ENCODE measurements at places on chromosomes 5 and 9.

DNA sequence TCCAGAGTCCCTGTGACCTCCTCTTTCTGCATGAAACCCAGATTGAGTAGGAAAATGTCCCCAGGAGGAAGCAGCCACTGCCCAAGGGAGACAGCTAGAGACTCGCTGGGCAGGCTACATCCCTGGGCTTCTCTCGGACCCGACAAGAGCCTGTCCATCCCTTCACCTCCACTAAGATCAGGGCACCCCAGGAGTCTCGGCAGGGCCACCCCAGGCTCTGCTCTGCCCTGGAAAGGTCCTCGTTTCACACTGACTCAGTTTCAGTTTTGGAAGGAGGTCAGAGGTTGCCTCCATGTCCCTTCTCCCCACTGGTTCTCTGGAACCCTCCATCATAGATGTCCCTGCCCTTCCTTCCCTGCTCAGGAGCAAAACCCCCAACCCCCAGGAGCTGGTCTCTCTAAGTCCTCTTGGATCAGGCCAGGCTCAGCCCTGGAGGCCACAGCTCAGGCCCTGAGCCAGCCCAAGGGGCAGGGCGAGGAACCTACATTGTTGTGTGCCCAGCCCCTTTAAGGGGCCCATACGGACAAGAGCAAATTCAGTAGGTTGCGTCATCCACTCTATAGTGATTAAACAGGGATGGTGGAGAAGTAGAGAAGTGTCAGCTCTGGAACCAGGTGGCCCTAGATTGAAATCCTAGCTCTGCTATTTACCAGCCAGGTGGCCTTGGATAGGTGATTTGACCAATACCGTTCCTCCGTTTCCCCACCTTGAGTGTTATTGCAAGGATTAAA, 37.4 kb downstream of the C9orf50 start:
- no peak for DNase-seq

GRCh38 chr5:179205277-179205676, 140.0 kb downstream of the ADAMTS2 start:
- DNase-seq: no peak

DNA sequence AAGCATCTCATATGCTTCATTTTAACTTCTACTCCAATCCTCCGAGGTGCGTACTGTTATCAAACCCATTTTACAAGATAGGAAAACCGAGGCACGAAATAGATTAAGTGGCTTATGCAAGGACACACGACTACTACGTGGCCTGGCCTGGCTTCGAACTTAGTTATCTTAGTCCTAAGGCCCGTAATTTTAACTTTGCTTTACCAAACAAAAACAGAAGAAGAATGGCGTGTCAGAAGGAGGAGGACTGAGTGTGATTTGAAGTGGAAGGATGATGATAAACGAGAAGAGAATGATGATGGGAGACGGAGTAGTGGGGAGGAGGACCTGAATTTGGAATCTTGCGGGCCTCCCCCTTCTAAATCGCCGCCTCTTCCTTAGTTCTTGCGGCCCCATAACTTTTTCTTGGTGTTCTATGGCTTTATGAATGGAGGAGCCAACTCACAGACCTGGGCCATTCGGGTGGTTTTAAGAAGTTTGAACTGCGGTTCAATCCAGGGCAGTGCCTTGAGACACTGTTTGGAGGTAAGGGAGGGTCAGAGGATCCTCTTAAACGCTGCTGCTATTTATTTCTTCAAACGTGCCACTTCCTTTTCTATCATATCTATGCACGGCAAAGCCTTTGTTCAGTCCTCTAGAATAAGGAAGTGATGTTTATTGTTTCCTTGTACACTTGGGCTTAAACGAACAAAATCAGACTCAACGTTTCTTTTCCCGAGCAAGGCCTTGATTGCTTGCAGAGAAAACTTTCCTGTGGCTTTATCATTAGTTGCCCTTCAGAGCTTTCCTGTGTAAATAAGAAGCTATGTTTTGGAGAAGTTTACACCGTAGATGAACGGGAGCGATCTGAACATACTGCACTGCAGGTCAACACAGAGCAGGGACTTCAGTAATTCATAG, 795 bp downstream of the CNOT8 start:
- no peak for DNase-seq

DNA sequence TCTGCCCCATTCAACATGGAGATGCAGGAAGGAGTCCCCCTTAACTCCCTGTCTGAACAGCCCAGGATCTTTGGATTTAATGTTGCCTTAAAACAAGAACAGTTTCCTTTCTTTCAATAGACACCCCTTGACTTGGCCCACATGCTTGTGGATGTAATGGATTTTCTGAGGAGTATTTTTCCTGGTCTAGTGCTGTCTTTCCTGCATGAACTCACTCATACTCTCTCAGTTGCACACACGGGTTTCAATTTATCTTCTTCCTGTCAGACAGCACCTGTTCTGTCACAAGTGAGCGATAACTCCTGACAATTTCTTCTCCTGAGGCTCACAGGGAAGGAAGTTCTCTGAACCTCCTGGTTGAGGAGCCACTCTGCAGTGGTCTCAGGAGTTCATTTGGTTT, 85.1 kb downstream of the ACER2 start:
- DNase-seq: no peak

DNA sequence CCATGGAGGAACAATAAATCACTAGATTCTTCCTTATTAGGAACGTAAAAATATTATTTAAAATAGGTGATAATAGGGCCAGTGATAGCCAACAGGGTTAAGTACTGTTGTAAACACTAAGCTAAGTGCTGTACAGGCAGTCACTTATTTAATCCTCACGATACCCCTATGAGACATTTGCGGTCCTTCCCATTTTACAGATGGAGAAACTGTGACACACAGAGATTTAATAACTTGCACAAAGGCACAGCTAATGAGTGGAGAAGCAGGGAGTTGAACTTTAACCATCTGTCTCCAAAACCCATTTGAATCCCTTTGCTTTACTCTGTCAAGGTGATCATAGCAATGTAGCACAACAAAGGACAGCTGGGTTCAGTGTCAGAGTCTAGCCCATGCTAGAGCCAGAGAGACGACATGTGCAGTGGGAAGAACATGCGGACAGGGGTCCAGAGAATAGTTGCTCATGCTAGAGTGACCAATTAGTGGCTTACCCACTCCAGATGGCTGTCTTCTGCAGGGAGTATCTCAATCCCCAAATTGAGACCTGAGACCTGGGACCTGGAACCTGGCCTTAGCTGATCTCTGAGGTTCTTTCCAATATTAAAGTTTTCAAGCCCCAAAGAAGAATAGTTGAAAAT, 28.9 kb downstream of the STXBP1 start:
- no peak for DNase-seq

DNA sequence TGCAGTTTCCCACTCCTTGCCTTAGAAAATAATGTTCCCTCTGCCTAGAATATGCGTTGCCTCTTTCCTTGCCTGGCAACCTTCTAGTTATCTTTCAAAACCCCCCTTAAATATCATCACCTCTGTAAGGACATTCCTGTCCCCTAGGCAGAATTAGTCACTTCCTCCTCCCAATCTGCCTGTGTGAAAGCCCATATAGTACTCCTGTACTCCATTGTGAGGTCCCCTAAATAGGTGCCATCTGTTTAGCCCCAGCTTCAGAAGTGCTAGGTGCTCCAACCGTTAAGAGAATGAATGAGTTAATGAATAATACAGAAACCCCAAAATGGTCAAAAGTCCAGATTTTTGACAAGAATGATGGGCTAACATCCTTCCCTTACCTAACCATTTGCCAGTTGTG, 181.4 kb downstream of the GDNF start:
- DNase-seq: no peak

GRCh38 chr5:80916676-80917075, 43.5 kb upstream of the RASGRF2 start:
- no peak for DNase-seq

- DNase-seq: no peak
Observed at GRCh38 chr5:87027570-87027969, 240.1 kb upstream of the RASA1 start.

GRCh38 chr5:158699298-158699880, 400.3 kb downstream of the EBF1 start:
- DNase-seq: no peak

DNA sequence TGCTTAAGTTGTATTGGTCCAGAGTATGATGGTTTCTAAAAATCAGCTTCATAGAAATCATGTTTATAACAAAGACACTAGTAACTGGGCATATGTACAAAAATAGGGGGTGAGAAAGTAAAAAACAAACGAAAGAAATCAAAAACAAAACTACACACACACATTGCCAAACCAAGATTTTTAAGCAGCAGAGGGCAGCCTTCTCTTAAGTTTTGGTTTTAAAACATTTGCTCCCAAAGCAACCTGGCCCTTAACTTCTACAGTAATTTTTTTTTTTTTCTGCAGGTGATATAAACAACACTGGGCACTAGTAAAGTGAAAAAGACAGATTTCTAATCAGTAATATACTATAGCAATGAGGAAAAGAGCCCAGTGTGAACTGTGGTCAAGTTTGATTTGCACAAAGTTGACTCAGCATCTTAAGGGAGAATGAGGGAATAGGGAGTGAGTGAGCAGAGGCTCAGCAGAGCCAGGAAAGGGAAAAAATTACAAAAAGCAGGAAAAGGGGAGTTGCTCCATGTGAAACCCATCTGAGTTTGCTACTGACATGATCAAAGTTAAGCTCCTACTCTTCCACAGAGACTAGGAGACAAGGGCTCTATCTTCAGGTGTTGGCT, 13.4 kb upstream of the GAPT start:
- no peak for DNase-seq

DNA sequence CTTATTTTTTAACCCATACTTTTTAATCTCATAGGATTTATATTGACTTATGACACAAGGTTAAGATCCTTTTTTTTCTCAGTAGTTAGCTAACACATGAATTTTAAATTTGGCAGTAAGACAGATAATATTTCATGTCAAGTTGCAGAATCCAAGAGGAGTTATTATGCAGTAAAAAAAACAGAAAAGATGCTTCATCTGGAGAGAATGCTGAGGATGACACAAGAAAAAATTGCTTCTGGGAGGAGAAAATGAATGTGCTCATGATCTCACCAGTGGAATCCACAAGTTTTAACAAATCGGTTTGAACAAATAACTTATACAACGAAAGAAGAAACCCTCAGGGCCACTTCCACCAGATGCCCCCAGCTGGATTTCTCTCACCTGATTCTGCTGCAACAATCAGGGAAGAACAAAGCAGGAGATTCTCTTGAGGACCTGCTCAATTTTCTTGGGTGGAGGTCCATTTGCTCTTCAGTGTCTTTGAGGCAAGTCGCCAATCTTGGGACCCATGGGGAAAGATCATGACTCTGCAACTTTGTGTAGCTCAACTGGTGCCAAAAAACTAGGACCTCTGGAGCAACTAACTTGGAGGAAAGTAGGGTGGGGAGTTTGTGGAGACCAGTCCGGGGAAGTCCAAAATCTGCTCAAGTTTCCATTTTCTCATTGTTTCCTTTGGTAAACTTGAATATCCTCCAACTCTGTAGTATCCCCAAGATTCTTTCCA, 50.5 kb upstream of the TNFSF15 start:
- no peak for DNase-seq

GRCh38 chr5:53392073-53392472, 88.4 kb upstream of the FST start:
- no peak for DNase-seq

DNA sequence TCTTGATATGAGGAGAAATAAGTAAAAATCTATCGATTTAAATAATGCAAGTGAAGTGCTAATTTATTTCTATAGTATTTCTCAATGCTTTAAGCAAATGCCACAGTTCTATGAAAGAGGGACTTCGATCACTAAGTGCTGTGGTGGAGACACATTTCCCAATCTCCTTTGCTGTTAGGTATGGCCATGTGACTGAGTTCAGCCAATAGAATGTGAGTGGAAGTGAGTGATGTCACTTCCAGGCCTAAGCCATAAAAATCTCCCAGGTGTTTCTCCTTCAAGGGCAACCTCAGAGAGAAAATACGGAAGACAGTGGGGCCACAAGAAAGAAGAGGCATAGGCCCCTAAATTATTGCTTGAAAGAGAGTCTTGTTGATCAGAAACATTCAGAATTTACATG, 100.3 kb upstream of the ANKH start:
- DNase-seq: no peak

DNA sequence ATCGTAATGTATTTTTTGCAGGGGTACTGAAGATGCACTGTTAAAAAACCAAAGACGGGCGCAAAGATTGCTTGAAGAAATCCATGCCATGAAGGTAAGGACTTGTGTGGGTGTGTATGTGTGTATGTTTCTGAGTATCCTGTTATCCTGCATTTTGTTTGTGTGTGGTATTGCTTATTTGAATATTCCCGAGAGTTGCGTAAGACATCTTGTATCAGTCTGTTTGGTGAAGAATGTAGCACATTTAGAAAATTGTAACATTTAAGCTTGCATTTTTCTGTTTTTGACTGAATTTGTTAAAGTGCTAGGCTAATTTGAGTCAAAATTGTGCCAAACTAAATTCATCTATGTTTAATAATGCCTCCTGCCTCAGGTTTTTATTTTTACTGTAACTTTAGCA, 13.5 kb downstream of the SRFBP1 start:
- DNase-seq: no peak

GRCh38 chr5:122089096-122090013, 11.3 kb upstream of the LOX start:
- DNase-seq: no peak
